ENCODE measurements at places on chromosomes 6 and 20.
A peak's percentile ranks its signal among the peaks of the same experiment; 100 is the strongest.

GRCh38 chr6:105488516-105489215 is 85.8 kb upstream of the PREP start:
- no peak for DNase-seq

GRCh38 chr6:39568896-39569295 is 156.3 kb downstream of the KIF6 start:
- DNase-seq = no peak

- DNase-seq = no peak
Observed at GRCh38 chr20:8443464-8444072, 311.5 kb downstream of the PLCB1 start.

DNA sequence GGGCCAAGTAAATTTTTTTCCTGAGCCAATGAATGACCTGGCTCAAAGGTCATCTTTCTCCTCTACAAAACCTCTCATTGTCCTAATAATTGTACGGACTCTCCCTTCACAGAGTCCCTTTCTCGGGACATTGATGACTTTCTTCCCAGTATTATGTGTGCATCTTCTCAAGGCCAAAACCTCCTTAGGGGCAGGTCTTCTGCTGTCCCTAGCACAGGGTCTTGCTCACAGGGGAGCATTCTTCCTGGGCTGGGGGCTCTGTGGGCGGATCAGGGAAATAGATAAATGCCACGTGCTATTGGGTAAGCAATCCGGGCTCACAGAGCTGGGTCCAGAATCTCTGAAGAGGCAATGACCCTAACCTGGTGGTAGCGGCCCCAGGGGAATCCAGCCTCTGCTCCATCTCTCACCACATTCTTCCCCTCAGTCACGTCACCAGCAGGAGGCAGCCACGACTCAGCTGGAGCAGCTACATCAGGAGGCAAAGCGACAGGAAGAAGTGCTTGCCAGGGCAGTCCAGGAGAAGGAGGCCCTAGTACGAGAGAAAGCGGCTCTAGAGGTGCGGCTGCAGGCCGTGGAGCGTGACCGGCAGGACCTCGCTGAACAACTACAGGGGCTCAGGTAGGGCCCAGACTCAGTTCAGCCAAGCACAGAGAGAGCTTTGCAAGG is 23.5 kb downstream of the CEP250 start:
- no peak for DNase-seq

GRCh38 chr6:6002848-6003620 is 3.7 kb downstream of the NRN1 start:
- DNase-seq = no peak

DNA sequence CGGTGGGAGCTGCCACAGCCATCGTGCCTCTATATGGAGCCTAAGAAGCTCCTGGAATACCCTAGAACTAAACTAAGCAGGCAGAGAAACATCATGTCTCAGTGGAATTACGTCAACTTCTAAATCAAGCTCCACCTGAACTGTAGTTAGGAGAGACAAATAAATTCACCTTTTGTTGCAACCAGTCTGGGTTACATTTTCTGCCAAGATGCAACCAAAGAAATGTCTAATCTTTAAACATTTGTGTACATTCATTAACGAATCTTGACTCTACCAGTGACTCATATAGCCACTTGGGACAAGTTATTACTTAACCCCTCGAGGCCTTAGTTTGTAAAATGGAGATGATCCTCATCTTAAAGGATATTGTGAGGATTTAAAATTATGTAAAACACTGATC is 8.9 kb downstream of the PTPRK start:
- no peak for DNase-seq

DNA sequence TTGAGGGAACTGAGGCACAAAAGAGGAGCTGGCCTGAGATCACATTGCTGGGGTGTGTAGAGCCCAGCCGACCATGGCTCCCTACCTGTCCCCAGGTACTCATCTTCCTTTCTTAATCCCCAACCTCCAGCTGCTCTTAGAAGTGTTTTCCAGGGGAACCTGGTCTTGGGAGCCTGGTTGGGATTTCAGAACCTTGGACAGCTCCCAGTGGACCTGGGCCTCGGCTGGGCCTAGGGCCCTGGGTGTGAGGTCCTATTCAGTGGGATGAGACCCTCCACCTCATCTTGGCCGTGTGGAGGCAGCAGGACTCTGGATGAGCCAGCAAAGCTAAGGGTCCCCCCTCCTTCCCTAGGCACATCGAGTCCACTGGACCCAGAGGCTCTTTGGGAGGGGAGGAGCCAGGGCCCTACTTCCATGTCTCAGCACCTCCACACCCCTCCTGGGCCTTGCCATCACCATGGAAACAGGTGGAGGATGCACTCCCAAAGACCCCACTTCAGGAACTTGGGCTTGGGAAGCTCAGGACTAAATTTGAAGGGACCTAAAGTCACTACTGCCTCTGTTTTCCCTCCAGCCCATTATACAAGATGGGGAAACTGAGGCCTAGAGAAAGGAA is 38.5 kb downstream of the DLGAP4 start:
- no peak for DNase-seq

DNA sequence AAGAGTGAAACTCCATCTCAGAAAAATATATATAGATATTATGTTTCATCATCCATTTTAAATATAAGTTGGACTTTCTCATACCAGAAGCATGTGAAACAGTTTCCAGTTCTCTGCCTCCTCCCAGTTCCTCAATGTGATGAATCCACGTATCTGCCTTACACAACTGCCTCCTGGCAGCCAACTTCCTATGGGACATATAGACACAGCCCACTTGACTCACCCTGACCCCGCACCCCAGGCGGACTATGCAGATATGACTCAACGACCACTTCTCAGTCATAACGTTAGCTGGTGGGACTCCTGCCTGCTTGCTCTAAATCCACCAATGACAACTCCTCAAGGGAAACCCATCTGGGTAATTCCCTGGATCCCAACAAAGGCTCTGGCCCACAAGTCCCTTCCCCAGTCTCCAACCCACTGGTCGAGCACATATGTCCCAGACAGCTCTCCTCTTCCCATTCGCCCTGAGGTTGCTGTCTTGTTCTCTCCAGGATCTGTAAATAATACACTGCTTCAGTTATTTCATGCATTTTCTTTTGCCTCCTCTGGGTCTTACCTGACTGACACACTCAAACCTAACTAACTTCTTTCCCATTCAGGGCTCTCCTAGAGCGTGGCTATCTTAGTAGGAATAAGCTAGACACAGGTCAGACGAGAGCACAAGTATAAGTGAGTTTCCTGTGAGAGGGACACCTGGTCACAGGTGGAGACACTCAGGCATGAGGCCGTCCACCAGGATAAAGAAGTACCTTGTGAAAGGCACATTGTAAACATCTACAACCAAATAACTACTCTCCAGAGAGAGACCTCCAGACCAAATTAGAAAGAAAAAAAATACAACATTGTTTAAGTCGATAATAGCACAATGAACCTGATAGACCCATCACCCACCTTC is 548.5 kb downstream of the CD83 start:
- DNase-seq = no peak

DNA sequence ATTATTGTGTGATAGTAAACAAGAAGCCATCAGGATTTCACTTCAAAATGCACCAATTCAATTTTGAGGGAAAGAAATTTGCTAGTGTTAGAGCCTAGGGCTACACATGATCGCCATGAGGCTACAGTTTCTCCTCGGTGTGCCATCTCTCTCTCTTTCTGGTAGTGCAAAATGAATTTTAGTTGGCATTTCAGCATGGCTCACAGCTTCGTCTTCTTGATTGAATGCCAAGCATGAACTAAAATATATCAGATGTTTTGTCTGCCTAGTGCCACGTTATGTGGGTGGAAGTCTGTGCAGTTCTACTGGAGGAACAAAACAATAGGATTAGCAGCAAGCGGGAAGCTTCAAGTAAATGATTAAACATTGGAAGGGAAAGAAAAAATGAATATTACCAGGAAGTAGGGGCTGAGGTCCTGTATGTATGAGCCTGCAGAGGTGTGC is 6.8 kb upstream of the MRAP2 start:
- no peak for DNase-seq

- no peak for DNase-seq
Observed at GRCh38 chr6:85620308-85620707, 22.4 kb downstream of the SYNCRIP start.

DNA sequence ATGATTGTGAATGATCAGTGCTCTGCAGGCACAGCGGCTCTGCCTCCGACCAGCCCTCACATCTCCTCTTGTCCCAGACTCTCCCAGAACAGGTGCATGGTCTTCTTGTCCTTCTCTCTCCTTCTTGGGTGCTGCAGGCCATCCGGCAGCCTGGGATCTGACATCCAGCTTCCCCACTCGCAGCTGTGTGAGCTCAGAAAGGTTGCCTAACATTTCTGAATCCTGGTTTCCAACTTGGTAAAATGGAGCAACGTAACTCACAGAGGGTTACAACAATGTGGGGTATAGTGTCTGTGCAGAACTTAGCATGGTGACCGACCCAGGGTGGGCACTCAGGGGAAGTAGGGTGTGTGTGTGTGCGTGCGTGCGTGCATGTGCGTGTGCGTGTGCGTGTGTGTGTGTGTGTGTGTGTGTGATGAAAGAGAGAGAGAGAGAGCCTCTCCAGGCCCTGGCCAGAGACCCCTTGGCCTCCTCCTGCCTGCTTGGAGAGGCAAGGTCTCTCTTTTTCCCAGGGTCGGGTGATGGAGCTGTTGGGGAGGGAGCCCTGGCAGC is 110.1 kb downstream of the SNX5 start:
- DNase-seq = no peak

DNA sequence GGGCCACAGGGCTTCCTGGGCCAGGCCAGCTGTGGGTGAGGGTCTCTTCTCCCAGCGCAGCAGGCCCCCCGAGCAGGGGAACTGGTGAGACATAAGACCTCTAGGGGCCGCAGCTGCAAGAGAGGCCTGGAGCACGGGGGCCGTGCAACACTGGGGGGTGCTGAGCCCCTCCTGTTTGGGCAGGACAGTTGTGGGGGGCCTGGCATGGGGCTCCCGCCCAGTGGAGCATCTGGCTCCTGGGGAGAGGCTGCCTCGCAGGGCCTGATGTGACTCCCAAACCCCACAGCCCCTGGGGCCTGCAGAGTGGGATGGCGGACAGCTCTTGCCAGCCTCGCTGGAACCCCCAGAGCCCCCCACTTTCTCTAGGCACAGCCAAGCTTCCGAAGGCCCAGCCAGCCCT is 16.9 kb upstream of the GATA5 start:
- no peak for DNase-seq

- no peak for DNase-seq
Observed at GRCh38 chr6:158085261-158086053, 82.6 kb downstream of the SERAC1 start.

GRCh38 chr6:167738386-167738785 is 88.3 kb upstream of the AFDN start:
- DNase-seq = no peak

DNA sequence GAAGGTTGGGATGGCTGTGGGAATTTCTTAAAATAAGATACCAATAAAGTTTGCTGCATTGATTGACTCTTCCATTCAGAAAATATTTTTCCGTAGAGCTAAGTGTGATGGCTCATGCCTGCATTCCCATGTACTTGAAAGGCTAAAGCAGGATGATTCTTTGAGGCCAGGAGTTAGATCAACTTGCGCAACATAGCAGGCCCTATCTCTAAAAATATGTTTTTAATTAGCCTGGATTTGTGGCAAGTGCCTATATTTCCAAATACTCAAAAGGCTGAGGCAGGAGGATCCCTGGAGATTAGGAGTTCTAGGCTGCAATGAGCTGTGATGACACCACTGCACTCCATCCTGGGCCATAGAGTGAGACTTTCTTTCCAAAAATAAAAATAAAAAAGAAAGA is 431.2 kb upstream of the PTCHD4 start:
- DNase-seq = no peak

GRCh38 chr6:2344319-2344905 is 99.0 kb upstream of the GMDS start:
- no peak for DNase-seq

GRCh38 chr6:148967541-148967956 is 220.7 kb downstream of the UST start:
- DNase-seq = no peak

- peak; percentile 66 for DNase-seq
Observed at GRCh38 chr6:153312634-153313033, 181.6 kb upstream of the RGS17 start.

DNA sequence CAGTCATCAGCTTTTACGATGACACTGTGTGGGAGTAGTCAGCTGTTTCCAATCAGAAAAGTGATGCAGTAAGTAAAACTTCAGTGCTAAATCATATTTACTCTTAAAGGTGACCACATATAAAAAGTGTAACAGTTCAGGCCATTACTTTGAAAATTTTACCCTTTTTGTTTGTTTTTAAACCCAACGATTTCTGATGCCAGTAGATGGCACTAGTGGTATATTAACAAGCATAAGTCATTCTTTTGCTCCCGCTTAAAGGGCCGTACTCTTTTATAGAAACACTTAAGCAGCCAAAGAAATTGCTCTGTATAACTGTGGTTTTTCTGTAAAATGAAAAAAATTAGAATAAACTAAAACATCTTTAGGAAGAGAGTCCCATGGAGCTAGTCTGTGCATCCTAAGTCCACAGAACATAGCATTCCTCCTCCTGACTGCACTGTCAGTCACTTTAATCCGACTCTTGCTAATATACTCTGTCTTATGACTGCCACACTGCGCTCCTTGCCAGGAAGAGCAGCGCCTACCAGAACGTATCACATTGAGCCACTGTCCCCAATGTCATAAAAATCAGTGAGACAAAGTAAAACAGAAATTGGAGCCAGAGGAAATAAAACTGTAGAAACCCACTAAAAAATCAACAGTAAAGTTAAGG is 25.0 kb downstream of the HEBP2 start:
- DNase-seq = peak; percentile 76

DNA sequence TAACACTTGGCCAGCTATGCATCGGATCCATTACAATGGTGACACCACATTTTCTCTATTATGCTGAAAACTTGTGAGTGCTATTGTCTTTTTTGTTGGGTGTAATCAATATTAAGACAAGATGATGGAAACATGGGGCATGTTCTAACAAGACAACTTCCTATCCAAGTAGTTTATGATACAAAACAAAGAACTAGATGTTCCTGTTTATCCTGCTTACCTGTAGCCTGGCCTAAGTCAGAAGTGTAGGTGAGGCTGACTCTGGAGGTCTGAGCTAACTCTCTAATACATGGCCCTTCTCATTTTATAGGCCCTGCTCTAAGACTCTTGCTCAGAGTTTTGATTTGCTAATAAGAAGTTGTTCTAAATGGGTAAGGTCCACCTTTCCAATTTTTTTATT is 242.4 kb upstream of the STXBP5 start:
- no peak for DNase-seq

DNA sequence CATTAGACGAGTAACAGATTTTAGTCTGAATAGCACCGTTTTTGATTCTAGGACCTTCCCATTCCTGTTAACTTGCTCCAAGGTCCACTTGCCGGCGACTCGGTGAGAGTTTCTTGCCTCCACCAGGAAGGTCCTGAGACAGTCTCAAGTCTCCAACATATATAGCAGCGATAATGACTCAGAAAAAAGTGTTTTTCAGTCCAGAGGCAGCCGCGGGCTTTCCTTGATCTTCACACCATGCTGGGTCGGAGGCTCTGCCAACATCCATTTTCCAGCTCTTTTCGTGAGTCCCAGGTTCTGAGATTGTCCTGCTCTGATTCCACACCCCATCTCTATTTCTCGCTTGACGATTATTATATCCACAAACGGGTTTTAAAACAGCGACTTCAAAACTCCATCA is 170.5 kb downstream of the GPX5 start:
- no peak for DNase-seq

- DNase-seq = no peak
Observed at GRCh38 chr6:90820436-90820835, 233.6 kb upstream of the MAP3K7 start.

GRCh38 chr6:45445364-45445748 is 67.6 kb upstream of the SUPT3H start:
- no peak for DNase-seq

GRCh38 chr6:154648188-154648887 is 84.9 kb upstream of the SCAF8 start:
- DNase-seq = no peak
